ENCODE measurements at places on chromosomes 5 and 9.

DNA sequence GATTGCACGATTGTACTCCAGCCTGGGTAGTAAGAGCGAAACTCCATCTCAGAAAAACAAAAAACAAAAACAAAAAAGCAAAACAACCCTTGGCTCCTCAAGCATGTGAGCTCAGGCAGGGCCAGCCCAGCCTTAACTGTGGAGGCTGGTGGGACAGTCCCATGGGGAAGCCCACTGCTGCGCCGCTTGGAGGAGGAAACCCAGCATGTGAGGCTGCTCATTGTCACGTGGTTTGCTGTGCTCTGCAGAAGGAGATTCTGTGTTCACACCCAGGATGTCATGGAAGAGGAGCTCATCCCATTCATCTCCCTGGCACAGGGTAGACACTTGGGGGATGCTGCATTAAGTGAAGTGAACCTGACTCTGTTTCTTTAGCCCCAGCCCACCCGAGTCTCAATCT lies 4.0 kb downstream of the ZBED3 start:
- no peak for DNase-seq

- peak; percentile 53 for DNase-seq
Observed at GRCh38 chr5:15013654-15014463, 142.3 kb upstream of the ANKH start.

GRCh38 chr9:101561740-101562139 lies 28.1 kb downstream of the RNF20 start:
- no peak for DNase-seq

- no peak for DNase-seq
Observed at GRCh38 chr5:36417221-36417620, 115.5 kb upstream of the RANBP3L start.

DNA sequence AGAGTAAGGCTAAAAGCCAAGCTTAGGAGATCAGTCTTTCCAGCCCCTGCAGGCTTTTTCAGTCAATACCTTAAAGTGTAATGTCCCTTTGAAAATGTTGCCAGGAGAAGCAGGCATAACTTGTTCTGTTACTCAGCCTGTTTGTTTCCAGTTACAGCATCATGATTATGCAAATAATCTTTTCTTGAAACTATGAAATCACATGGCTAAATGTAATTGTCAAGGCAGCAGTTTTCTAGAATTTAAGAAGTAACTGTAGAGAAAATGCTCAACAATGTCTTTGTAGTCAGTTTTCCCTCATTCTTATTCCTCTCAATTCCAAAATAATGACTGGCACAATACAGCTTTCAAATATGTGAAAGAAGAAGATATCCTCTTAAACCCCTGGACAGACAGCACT lies 1.9 kb upstream of the GPR107 start:
- DNase-seq = no peak

- no peak for DNase-seq
Observed at GRCh38 chr5:13943676-13944075, 812 bp downstream of the DNAH5 start.

GRCh38 chr5:2430606-2431005 lies 320.9 kb downstream of the IRX2 start:
- no peak for DNase-seq

DNA sequence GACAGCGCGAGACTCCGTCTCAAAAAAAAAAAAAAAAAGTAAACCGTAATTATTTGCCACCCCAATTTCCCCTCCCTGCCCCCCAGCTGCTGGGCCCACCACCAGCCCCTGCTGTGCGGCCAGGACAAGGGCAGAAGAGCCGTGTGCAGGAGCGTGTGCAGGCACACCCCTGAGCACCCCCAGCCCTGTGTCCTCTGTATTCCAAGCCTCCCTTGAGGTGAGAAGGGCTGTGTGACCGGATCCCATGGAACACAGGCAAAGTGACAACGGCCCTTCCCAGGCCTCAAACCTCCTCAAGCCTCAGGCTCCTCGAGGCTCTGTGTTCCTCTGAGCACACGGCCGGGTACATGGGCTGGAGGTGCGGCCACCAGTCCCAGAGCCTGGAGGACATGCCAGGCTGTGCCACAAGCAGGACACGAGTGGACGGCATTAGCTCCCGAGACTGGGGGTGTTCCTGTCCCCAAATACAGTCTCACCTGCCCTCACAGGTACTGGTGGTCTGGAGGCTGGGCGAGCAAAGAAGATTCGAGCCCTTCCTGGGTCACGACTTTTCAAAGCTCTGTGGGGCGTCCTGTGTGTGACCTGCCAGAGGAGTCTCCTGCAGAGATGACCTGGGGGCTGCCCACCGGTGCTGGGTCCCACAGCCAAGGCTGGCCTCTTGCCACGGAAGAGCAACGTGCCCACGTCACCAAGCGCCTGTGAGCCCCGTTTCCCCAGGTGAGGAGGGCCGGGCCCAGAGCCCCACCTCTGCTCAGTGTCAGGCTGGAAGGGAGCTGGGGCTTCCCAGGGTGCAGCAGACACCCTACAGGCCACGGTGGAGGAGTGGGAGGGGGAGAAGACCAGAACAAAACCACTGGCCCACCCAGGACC lies 47.1 kb upstream of the SIMC1 start:
- DNase-seq = no peak

GRCh38 chr9:90770182-90770738 lies 31.4 kb upstream of the SYK start:
- no peak for DNase-seq

DNA sequence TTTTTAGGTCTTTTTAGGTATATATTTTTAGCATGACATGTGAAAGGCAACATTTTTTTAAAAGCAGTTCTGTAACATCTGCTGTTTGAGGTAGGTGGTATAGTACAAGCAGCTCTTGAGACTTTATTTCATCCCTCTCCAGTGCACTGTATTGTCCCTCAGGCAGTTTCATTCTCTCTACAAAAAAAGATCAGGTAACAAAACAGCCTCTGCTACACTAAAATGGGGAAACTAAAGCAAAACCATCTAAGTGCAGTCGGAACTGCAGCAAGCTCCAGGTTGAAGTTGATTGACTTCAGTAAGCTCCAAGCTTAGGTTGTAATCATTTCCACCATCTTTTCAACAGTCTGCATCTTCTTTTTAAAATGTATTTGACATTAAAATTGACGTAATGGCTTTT lies 195.6 kb downstream of the DEPDC1B start:
- DNase-seq = no peak

- no peak for DNase-seq
Observed at GRCh38 chr9:135985459-135985774, 24.2 kb upstream of the UBAC1 start.

DNA sequence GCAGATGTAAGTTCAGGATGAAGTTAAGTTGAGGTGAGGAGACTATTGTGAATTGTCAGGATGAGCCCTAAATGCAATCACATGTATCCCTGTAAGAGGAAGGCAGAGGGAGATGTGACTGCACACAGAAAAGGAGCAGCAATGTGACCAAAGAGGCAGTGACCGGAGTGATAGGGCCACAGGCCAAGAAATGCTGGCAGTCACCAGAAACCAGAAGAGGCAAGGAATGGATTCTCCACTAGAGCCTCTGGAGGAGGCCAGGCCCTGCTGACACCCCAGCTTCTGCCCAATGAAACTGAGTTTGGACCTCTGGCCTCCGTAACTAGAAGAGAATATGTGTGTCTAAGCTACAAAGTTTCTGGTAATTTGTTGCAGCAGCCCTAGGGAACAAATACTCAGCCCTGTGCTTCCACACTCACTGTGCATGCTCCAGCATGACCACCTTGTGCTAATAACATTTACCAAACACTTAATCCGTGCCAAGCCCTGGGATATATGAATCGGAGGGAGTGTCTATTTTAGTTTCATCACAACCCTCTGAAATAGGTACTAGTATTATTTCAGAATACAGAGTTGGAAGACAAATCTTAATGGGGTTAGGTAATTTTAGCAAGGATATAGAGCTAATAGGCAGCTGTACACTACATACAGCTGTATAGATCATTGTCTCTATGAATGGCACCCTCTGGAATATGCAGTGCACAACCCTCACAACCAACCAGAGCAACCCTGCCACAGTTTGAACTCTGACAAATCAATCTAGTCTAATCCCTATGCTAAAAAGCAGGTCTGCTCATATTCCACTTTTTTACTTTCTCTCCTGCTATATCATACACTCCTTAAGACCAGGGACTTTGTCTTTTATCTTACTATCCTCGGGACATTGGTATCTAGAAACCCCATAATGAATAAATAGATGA lies 7.8 kb upstream of the GPX8 start:
- no peak for DNase-seq

DNA sequence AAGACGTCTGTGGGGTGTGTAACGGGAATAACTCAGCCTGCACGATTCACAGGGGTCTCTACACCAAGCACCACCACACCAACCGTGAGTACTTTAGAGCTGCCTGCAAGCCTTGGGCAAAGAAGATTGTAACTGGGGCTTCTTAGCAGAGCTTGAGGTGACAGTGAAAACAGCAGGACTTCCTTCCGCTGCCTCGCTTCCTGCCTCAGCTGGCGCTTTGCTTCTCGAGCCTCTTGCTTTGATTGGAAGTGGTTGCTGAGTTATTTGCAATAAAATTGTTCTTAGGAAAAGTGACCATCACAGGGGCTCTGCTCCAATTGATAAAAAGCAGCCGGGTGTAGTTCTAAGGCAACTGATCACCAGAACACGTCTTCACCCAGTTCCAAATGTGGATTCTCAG lies 99.1 kb downstream of the ADAMTS16 start:
- DNase-seq = no peak

- DNase-seq = no peak
Observed at GRCh38 chr5:137923856-137924255, 34.6 kb downstream of the PKD2L2 start.
